RPMI7951 (cell line): ENCODE measurements at places on chromosomes 5 and 9. TPM values are rescaled to one million over a fixed set of nuclear protein-coding genes. Genes with fewer than 3 reads are reported as not detected.
A peak's percentile ranks its signal among the peaks of the same experiment; 100 is the strongest.

DNA sequence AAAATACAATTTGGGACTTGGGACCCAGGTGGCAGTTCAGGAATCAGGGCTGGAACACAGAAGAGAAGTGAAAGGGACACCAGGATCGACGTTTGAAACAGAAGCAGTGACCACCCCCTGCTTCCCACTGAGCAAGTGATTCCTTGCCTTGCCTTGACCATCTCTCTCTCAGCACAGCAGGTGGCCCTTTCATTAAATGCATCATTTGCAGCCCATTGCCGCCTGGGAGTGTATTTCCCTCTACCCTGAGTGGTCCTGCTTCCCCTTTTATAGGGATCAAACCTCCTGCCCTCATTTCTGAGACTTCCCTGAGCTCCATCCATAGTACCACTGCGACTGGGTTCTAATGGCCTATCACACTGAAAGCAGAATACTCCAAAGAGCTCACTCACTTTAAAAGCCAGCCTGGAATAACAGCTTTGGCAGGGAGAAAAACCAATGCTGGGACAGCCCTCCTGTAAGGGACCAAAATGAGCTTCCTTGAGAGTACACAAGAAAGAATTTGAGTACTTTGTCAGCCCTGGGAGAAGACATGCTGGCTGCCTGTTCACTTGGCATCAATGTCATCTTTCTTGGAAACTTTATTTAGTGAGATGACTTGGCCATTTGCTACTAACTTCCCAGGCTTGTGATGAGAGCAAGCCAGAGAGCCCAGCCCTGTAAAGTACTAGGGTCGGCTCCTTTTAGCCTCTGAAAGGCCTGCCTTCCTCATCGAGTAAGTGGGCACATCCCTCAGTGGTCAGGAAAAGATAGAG, 149.7 kb downstream of the SLIT3 start:
- DNase-seq = no peak

TERT gene
- not detected in 2 replicates for total RNA-seq

ALAD gene
- 11.9 and 12.5 TPM in 2 replicates for total RNA-seq

- DNase-seq = peak; percentile 26
Measured at GRCh38 chr9:80664327-80665210, 1024.8 kb downstream of the TLE1 start.

NAIF1 gene
- 7.7 and 7.8 TPM in 2 replicates for total RNA-seq

GRCh38 chr9:121820286-121821005, 169.0 kb downstream of the DAB2IP start:
- DNase-seq = no peak

DNA sequence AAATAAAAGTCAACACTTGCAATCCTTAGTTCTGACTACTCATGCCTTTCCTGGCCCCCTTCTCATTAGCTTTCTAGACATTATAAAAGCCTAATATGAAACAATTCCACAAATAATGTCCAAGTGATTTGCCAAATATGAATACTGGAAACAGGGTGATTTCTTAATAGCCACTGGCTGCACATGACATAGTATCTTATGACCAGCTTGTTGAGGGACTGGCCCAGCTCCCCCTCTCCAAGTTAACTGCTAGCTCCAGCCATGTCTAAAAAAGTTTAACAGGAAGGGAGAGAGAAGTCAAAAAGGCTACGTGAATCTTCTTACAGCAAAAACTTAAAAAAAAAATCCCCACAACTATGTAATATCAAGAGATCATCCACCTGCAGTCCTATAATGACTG, 1.5 kb downstream of the CERT1 start:
- peak; percentile 34 for DNase-seq

DNA sequence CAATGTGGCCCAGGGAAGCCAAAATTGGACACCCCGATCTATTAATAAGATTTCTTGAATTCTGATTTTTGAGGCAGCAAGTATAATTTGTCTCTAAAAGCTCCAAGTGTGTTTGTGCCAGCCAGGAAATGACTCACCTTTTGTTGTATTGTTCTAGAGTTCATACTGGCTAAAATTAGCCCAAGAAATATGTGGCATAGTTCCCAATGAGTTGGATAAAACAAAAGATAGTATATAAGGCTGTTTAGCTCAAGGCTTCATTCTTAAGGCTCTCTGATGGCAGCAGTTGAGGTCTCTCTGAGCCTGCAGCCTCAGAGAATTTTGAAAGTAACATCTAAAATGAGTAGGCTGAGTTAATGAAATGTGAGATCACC, 21.6 kb downstream of the HMGXB3 start:
- DNase-seq = peak; percentile 97

DNA sequence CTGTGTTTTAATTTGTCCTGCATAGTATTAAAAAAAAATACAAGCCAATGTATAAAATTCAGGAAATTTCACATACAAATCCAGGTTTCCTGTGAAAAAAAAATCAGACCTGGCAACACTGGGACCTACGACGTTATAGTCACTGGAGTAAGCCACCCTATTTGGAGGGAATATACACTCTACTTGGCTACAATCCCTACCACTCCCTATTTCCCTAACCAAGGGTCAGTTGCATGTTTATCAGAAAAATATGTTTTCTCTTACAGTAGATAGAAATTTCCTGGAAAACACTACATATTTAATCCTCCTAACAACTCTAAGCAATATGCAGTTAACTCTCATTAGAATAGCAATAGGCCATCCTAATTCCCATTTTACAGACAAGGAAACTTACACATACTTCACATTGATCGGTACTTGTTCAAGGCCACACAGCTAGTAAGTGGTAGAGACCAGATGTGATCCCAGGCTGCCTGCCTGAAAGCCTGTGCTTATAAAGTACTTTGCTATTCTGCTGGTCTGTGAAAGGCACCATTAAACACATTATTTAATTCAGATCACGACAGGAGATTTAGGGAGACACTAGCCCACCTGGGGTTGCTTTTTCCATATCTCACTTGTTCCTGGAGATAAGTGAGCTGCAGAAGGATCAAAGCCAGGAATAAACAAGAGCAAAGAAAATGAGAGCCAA, 70.8 kb downstream of the MFAP3 start:
- DNase-seq = no peak

GRCh38 chr9:14179449-14179848, 134.5 kb downstream of the NFIB start:
- no peak for DNase-seq

DNA sequence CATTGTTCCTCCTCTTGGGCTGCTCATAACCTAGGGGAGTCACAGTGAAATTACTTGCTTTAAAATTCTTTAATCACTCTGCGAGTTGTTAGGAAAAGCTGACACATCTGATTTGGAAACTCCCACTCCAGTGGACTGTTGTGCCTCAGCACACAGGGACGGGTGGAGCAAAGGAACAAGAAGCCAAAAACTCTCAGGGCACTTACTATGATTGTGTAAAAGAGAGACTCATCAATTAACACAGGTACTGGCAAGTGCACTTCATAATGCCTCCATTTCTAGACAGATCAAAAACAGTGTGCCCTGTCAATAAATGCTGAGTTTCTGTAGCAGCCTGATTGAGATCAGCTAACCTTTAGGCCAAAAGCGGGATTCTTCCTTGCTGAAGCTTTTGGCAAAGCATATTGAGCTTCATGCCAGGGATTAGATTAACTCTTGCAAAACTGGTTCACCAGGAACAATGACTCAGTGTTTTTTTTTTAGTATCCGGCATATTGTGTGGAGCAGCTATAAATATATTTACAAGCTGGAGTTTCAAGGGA, 55.9 kb downstream of the TMC1 start:
- peak; percentile 87 for DNase-seq

GRCh38 chr5:149177911-149178565, 36.7 kb downstream of the ABLIM3 start:
- no peak for DNase-seq

ENTPD8 gene
- total RNA-seq = not detected in 2 replicates

GRCh38 chr5:174327317-174327864, 281.9 kb downstream of the NSG2 start:
- DNase-seq = peak; percentile 72

DNA sequence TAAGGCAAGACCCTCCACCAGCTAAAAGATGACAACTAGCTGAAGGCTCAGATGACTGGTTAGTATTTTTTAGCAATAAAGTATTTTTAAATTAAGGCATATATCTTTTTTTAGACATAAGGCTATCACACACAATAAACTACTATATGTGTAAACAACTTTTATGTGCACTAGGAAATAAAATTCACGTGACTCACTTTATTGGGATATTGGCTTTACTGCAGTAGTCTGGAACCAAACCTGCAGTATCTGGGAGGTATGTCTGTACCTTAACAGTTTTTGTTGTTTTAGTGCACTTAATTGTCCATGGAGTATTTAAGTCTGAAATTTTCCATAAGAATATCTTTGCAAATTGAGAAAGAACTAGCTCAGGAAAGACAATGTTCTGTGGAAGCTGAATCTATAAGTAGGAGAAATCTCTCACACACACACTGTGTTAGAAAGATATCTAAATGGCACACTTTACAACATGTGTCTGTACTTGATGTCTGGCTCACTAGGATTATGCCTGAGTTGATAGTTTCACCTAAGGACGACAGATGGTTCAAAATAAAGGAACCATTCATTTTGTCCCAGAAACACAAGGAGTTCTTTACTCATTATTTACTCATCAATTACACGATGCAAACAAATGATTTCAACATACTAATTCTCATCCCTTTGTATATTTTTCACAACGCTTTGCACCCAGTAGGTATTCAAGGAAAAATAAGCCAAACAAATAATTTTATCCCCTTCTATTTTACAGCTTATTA, 4.6 kb downstream of the RAPGEF6 start:
- DNase-seq = no peak

DEPDC1B gene
- 24.0 and 28.5 TPM in 2 replicates for total RNA-seq

DNA sequence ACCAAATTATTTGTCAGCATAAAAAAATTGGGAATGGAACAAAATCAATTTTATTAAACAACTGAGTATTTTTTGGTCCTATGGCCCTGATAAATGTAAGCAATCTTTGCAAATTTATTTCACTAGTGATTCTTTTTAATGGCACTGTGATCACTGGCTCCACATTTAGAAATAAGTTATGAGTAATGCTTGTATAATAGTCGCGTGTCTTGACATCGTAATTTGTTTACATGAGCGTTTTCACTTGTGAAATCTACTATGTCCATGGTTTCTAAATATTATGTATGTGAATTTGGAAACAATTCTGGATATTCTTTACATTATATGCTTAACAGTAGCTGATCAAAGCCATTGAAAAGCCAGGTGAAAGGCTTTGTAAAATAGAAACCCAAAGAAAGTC, 817.5 kb downstream of the EFNA5 start:
- no peak for DNase-seq
